ENCODE measurements at places on chromosomes 7 and 10. TPM values are rescaled to one million over a fixed set of nuclear protein-coding genes. Genes with fewer than 3 reads are reported as not detected.

- DNase-seq = no peak
Measured at GRCh38 chr7:41967156-41967555, 264.3 kb upstream of the INHBA start.

DNA sequence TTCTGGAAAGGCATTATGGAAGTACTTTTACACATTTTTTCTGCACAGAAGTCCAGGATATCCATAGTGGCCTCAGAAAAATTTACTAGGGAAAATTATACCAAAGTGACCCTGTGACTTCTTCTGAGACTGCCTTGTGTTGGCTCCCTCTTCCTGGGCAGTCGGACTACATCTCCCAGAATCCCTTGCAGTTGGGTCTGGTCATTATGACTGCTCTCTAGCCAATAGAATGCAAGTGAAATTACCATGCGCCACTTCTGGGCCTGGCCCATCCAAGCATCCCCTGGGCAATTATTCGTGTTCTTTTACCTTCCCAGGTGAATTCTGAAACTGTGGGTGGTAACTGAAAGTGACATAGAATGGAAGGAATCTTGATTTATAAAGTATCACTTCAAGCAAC, 430.9 kb downstream of the ACTR3B start:
- no peak for DNase-seq

DNA sequence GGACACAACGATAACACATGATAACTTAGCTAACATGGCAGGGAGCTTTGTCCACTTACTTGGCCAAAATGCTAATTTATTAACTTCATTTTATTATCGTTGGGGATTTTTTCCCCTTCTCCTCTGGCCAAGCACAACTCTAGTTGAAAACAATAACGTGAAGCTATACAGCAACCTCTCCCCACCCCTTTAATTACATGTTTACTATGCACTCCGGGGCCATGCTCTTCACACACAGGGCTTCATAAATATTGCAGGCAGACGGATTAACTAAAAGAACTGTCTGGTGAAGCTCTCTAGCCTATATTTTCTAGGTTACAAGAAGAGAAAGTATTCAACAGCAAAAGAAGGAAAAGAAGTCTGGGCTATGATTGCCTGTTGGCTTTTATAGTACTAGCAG, 51.7 kb downstream of the XRCC2 start:
- no peak for DNase-seq

- DNase-seq = no peak
Measured at GRCh38 chr10:29408847-29409240, 120.0 kb downstream of the LYZL1 start.

GRCh38 chr7:145696071-145696470, 420.5 kb upstream of the CNTNAP2 start:
- DNase-seq = no peak

- DNase-seq = peak; percentile 34
Measured at GRCh38 chr10:81920213-81920829, 45.3 kb downstream of the NRG3 start.

GRCh38 chr10:96044736-96045135, 1.4 kb downstream of the CCNJ start:
- no peak for DNase-seq

Gene CHAT
- total RNA-seq = not detected

Gene SVIL
- total RNA-seq = 12.5 TPM

Gene AGMO
- total RNA-seq = not detected

Data from activated CD4-positive, alpha-beta T cell treated with anti-CD3 and anti-CD28 coated beads for 36 hours (primary cell).